Stimulated activated effector memory CD8-positive, alpha-beta T cell treated with anti-CD3 and anti-CD28 coated beads, Interleukin-12 subunit alpha, Interleukin-12 subunit beta, amount 100 ng/mL, for 72 hours (primary cell): ENCODE measurements at places on chromosomes 3 and 15.
A peak's percentile ranks its signal among the peaks of the same experiment; 100 is the strongest.

- no peak for DNase-seq
These were observed 35.0 kb downstream of the RFTN1 start for GRCh38 chr3:16478516-16478915.

DNA sequence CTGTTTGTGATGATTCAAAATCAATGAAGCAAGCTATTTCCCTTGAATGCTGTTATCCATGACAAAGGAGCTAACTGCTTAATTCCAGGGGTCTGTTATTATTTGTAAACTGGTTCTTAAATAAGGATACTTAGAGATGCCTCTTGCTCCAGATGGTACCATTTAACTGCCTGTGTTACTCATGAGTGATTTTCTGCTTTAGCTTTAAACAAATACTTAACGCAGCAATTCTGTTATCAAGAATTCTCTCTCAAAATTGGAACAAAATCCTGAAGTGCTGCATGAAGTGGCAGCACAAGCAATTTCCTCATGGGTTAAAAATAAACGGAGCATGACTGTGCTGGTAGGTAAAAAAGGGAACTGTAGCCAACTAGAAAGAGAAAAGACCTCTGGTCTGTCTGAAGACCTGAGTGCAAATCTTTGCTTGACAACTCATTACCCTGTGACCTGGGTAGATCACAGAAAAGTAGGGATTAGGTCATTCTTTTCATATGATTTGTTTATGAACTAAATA is 62.5 kb upstream of the GBE1 start:
- DNase-seq, result no peak

- no peak for DNase-seq
These were observed 22.4 kb downstream of the PAQR5 start for GRCh38 chr15:69320977-69321554.

DNA sequence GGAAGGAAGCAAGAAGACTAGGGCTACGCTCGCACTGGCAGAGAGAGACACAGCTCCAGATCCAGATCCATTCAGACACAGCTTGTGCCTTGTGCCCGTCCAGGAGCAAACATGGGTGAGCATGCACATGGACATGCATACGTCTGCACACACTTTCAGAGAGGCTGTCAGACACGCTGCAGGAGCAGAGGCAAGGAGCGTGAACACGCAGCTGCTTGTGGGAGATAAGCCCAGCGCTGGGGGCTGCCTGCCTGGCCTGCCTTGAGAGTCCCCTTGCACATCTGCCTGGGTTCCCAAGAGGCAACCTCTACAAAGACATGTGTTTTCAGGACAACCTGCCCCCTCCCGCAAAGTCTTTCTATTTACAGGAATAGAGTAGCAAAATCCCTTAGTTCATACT is 13.6 kb upstream of the BAHD1 start:
- no peak for DNase-seq

DNA sequence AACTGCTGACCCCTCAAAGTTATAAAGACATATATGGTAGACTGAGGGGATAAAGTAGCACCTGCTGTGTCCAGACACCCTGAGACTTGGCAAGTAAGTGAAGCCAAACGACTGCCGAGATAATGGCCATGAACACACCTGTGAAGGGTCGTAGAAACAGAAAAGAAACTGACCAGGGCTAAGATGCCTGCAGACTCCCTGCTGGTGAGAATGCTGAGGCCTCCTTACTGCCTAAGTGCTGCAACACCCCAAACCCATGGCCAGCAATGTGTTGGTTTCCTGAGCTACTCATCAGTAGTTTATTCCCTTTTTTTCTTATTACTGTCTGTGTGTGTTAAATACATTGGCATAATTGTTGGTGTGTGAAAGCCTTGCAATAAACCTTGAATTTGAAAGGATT is 233.8 kb downstream of the ZNF385D start:
- DNase-seq, result no peak

DNA sequence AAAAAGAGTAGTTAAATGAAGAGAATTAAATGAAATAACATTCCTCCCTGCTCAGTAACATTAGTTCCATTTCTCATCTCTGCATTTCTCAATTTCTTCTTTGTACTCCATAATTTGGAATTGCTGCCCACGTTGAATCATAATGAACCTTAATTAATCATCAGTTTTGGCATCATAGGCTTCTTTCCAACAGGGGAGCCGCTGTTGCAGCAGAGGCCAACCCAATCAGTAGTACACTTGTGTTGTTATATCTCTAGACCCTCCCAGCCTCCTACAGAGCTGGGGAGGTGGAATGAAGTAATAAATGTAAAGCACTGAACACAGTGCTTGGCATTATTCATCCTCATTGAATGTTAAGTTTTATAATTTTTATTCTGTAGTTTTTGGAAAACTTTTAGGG is 240.7 kb downstream of the CHST2 start:
- DNase-seq, result no peak

- DNase-seq, result no peak
These were observed 1.5 kb upstream of the PRICKLE2 start for GRCh38 chr3:64226730-64227129.

DNA sequence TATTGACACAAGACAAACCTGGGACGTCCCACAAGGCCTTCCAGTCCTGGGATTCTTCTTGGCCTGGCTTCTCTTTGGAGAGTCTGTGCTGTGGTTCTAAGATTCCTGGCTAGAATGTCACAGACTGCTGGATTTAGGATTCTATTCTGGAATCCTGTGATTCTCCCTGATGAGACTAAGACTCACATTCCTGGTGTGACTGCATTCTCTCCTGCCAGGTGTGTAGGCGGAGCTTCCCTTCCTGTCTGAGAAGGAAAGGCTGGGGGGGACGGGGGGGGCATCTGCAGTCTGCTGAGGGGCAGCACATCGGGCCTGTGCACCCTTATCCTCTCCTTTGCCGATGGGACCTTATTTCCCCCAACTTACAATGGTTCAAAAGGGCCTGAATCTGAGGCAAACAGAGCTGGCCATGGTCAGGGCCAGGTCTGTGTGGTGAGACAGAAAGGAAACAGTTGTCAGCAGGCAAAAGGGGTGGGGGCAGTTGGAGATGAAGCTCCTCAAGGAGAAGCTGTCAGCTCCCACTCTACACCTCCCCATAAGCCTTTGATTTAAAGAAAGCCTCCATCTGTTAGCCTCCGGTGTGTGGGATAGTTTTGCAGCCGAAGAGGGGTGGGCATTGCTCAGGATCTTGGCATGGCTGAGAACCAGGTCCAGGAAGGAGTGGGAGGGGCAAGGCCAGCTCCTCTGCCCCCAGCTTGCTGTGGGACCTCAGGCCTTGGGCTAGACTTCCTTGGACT is 30.9 kb downstream of the VIPR1 start:
- no peak for DNase-seq

DNA sequence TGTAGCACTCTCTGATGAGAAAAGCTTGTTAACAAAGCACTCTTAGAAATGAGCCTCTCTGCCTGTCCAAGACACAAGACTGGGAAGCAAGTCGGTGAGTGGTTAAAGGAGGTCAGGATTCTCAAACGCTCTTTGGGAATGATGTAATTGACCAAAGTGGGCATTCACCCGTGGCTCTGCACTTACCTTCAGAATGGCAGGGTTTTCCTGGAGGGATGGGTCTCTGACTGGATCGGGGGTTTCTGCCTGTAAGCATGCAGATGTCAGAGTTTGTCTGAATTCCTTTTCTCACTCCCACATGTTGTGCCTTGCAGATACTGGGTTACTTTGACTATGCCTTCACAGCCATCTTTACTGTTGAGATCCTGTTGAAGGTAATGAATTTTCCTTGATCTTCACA is 106.3 kb downstream of the CHDH start:
- DNase-seq, result no peak

GRCh38 chr3:195897081-195897852 is 11.1 kb downstream of the TNK2 start:
- DNase-seq, result no peak

- DNase-seq, result no peak
These were observed 219.3 kb upstream of the COL8A1 start for GRCh38 chr3:99419116-99419515.

DNA sequence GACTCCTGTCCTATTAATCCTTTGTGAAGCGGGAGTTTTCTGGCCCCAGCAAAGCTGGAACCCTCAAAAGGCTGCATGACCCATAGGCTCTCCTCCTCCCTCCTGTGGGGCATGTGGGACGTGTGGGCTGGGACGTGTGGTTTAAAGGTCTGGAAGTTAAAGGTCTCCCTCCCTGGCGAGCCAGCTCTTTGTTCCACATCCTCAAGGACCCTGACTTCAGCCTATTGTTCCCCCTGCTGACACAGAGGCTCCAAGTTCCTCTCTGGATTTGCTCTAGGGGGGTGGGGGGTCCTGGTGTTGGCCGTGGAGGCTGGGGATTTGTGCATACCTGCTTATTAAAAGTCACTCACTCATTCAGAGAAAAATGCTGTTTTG is 44.2 kb downstream of the SMAD6 start:
- DNase-seq, result no peak

- DNase-seq, result no peak
These were observed 300.2 kb upstream of the RBMS3 start for GRCh38 chr3:28980631-28981030.

- no peak for DNase-seq
These were observed 34.4 kb downstream of the RAF1 start for GRCh38 chr3:12629560-12629959.

DNA sequence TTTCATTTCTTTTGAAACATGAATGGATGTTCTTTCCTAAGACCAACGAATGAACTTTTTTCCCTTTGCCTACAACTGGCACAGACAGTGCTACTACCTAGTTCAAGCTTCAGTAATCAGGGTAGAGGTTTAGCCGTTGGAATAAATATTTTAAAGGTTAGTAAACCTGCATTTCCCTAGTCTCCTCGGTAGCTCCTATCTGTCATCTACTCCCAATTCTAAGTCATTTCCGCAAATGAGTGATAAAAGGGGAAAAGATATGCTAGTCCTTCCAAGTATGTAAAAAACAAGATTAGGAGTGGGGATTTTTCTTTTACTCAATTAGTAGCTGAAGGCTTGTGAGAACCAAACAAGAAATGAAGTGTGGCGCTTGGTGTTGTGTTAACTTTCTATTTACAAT is 15.2 kb downstream of the SLTM start:
- DNase-seq, result no peak

- DNase-seq, result no peak
These were observed 110.5 kb upstream of the CCDC39 start for GRCh38 chr3:180789774-180790173.

- DNase-seq, result no peak
These were observed 62.9 kb upstream of the XCR1 start for GRCh38 chr3:46090161-46090591.

GRCh38 chr3:51955893-51956770 is 951 bp downstream of the GPR62 start:
- DNase-seq, result peak; percentile 65

- no peak for DNase-seq
These were observed 39.8 kb upstream of the TRA2B start for GRCh38 chr3:185977679-185978040.

DNA sequence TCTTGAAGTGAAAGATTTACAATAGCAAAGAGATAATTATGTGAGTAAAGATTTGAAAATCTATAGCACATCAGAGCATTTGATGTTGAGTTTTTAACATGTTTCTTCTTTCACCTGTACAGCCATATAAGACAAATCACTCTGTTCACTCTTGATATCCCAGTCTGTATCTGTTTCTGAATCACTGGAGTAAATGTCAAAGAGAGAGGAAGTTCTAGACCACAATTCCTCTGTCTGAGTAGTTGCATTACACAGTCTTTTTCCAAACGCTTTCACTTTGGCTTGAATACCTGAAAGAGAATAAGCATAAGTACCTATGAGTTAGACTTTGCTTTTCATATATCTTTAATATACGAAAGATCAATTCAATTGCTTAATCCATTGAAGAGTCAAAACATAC is 9.9 kb downstream of the THAP10 start:
- DNase-seq, result no peak

GRCh38 chr3:105429034-105429762 is 62.5 kb downstream of the ALCAM start:
- no peak for DNase-seq
